ENCODE measurements at places on chromosomes 4 and X. TPM values are rescaled to one million over a fixed set of nuclear protein-coding genes. Genes with fewer than 3 reads are reported as not detected.

Gene NHS
- total RNA-seq = under 0.01 TPM

Gene F8A3
- 5.9 TPM for total RNA-seq

Gene DOK7
- total RNA-seq = not detected

Gene SYP
- 0.27 TPM for total RNA-seq

Gene TNIP3
- 2.7 TPM for total RNA-seq

Gene HMGB2
- total RNA-seq = 133 TPM
